ENCODE measurements at places on chromosomes 3 and 15.

GRCh38 chr3:103440539-103441203 lies 1005.9 kb downstream of the ZPLD1 start:
- DNase-seq: no peak

DNA sequence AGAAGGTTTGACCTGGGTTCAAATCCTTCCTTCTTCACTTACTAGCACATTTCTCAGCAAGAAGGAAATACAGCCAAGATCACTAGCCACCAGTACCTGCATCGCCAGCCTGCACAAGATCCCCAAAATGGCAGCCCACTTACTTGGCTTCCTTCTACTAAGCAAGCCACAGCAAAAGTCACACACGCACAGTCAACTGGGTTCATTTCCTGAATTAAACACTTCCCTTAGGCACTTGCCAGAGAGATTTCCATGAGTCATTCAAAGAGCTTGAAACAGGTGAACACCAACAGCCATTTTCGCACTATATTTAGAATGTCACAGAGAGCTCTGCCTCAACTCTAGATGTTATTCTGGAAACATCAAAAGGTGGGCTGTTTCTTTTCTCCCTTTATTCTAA lies 42.6 kb downstream of the MGLL start:
- no peak for DNase-seq

DNA sequence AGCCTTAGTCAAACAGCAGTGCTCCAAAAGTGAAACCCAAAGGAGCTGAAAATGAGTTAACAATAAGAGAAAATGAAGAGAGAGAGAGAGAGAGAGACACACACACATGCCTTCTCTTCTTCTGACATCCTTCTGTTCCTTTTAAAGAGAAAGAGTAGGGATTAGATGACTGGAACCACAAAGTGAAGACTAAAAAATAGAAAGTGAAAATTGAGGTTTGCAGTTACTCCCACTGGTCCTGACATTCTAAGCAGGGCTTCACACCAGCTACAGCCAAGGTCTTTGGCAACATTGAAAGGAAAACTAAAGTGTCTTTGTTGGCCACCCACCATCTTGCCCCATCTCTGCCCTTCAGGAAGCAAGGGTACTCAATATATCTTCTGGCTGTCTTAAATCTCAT lies 59.2 kb downstream of the USP50 start:
- DNase-seq: no peak

- no peak for DNase-seq
Measured at GRCh38 chr15:64185146-64185911, 22.5 kb upstream of the PPIB start.

DNA sequence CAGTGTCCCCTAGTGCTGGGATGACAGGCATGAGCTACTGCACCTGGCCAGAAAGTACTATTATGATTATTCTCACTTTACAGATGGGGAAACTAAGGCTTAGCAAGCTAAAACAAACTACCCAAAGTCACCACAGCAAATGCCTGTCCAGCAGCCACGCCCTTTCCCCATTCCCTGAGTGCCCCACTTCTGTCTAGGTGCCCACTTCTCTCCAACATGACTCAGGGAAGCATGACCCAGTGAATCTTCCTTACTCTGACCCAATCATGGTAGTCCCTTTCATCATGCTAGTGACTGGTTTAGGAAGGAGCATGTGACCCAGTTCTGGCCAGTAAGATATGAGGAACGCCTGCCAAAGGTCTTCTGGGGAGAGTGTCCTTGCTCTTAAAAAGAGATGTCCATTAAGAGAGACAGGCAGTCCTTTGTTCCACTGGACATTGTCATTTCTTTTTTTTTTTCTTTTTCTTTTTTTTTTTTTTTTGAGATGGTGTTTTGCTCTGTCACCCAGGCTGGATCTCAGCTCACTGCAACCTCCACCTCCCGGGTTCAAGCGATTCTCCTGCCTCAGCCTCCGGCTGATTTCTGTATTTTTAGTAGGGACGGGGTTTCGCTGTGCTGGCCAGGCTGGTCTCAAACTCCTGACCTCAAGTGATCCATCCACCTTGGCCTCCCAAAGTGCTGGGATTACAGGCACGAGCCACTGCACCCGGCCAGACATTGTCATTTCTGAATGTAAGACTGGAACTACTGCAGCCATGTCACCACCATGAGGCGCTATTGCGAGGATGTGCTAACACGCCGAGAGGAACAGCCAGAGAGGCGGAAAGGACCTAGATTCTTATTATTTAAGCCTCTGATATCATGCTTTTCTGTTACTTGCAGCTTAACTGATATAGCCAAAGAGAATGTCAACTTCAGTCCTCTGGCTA lies 19.8 kb downstream of the MEGF11 start:
- DNase-seq: no peak

DNA sequence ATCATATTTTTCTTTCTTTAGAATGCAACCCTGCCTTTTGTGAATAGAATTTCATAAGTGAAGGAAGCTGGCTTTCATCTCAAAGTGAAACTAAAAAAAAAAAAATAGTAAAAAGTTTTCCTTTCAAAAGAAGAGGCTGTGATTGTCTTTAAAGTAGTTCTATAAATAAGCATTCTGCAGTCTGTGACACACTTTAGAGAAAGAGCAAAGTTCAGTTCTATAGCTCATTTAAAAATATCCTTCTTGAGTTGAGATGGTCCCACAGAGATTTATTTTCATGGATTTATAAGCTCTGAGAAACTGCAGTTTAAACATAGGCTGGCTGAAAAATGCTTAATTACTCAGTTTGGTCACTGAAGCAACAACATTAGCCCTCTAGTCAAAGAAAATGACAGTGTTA lies 36.1 kb upstream of the CNTN6 start:
- no peak for DNase-seq
